ENCODE measurements at places on chromosomes 3 and 15.

DNA sequence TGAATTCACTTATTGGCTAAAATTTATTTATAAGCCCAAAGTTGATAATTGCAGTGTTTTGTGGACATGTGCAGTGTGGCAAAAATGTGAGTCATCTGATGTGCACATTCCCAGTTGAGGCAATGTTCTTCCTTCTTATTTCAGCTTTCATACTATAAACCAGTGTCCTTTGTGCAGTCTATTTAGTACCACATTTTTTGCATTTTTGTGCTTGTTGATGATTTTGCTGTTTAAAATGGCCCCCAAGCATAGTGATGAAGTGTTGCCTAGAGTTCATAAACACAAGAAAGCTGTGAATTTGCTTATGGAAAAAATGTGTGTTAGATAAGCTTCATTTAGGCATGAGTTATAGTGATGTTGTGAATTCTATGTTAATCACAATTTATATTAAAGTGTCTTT lies 19.4 kb upstream of the IL20RB start:
- no peak for DNase-seq

DNA sequence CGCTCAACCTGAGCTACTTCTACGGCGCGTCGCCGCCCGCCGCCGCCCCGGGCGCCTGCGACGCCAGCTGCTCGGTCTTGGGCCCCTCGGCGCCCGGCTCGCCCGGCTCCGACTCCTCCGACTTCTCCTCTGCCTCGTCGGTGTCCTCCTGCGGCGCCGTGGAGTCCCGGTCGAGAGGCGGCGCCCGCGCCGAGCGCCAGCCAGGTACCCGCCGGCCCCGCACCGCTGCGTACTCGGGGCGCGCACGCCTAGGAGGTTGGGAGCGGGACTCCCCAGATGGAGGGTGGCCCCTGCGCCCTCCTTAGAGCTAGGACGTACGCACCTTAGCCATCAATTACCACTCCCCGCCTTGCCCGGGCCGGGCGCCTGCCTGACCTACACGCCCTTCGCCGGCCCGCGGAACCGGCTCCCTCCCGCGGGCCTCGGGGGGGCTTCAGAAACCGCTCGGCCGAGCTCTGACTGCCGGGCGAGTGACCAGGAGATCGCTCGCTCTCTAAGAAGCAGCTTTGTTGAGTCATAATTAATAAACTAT lies 466 bp downstream of the NFKBIZ start:
- peak; percentile 54 for DNase-seq

- DNase-seq = no peak
Observed at GRCh38 chr3:2993736-2994135, 116.4 kb downstream of the IL5RA start.

GRCh38 chr3:129606636-129607390 lies at the start of gene PLXND1:
TSS of gene PLXND1 (minus strand) at chr3:129606676. CDS start at chr3:129606639, 37 bp downstream.
- peak; percentile 89 for DNase-seq

DNA sequence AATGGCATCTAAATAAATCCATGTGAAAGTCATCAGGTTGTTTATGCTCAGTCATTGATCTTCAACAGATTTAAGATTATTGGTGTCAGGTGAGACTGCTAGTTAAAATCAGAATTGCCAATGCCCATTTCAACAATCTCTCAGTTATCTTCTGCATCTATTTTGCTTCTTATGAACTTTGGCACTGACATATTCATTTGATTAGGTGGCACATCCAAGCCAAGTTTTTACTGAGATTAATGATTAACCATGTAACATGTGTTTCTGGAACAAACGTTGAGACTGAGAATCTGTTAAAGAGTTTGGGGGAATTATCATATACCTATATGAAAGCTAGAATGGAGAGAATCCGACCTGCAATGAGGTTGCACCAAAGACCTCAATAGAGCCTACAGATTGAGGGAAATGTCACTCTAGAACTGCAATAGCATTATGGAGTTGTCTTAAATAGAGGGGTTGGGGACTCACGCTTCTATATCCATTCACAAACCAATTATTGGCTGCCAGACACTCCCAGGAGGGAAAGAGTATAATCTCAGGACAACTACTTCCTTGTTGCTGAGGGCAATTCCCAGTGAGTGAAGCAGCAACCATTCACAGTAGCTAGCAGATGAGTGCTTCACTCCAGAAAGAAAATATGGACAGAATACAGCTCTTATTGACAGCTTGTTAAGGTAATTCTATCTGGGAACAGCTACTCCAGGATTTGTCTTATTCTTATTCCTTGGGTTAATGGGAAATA lies 891.3 kb downstream of the SQOR start:
- DNase-seq = no peak

Data from right cardiac atrium (tissue), 5 donors.